ENCODE measurements at places on chromosomes 2 and 18. TPM values are rescaled to one million over a fixed set of nuclear protein-coding genes. Genes with fewer than 3 reads are reported as not detected.

Gene SAG
- 0.21 TPM for total RNA-seq

Gene SLC16A14
- 3.8 TPM for total RNA-seq

Gene FOXI3
- total RNA-seq = not detected

Gene FECH
- 168 TPM for total RNA-seq

Gene EFHD1
- 6.9 TPM for total RNA-seq

Gene ZBTB7C
- 47.6 TPM for total RNA-seq

DNA sequence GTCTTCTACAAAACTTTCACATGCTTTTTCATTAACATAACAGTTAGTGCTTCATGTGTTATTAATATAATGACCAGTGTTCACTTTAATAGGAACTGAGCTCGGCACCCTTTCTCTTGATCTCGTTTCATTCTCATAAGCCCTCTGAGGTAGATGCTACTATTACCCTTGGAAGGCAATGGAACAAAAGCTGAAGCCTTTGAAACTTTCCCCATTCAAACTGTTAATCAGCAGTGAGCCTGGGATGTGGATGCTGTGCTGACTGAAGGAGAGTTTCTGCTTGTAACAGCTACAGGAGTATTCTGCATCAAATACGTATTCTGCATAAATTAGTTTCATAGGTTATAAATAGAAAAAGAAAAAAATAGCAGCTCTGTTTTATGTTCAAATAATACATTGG lies 904.0 kb upstream of the CDH2 start:
- no peak for DNase-seq

DNA sequence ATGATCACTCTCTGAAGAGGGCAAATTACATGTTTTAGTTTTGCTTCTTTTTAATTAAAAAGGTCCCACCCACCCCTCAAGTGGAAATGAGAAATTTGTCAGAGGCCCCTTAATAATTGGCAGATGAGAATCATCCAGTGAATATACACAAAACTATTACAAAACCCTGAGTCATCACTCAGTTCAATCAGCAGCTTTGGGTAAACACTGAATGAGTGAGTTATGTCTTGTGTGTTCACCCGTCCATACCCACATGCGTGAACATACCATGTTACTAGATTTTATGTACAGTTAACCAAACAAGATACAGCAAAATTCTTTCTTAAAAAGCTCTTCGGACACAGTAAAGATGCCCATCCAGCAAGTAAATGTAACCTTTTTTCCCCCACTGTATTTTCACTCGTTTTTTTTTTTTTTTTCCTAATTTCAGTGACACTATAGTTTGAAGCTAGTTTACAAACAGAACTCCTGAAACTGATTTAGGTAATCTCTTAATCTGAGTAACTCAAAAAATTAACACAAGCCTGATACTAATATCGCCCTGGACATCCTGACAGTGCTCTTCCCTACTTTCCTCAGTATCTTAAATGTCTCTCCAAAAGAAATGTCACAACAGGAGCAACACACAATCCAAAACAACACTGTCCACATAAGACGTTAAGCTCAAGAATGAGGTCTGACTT lies 1.4 kb downstream of the PSME4 start:
- DNase-seq = no peak

DNA sequence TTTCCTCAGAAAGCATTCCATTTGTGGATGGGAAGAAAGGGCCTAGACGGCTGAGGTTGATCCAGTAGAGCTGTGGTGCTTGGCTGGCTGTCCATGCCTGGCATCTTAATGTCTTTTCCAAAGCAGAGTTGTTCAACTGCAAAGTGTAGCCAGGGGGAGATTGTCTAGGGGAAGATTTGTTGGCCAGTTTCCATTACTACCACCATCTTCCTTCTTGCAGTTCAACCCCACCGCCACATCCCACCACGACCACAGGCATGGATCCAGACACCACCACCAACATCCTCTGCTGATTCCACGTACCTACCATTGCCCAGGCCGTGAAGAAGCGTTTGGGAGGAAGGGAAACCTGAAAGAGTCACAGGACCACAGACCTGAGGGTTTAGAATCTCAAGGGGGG lies 50.7 kb upstream of the HAAO start:
- no peak for DNase-seq

GRCh38 chr18:44758861-44759631 lies 78.4 kb downstream of the SETBP1 start:
- DNase-seq = no peak

- no peak for DNase-seq
Measured at GRCh38 chr18:40075616-40076015, 1879.4 kb upstream of the PIK3C3 start.

GRCh38 chr2:147843391-147843863 lies 1.4 kb upstream of the ACVR2A start:
- DNase-seq = no peak

GRCh38 chr2:215080545-215080944 lies 57.9 kb downstream of the ABCA12 start:
- DNase-seq = no peak

GRCh38 chr2:191263050-191263449 lies 17.8 kb downstream of the MYO1B start:
- DNase-seq = no peak

- DNase-seq = no peak
Measured at GRCh38 chr2:86194751-86195054, 559 bp downstream of the IMMT start.

DNA sequence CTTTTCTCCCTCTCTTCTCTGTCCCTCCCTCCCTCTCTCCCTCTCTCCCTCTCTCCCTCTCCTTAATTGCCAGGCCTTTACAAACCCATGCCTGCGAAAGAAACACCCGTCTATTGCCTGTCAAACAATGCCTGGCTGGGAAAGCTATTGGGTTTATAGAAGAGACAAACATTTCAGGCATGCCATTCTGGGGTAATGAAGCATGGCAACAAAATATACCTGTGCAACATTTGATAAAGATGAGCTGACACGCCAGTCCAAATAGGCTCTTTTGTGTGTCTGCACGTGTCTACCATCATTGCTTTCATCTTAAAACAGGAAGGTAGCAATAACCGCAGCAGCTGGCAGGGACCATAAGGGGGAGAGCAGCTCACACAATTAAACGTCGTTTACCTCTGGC lies 282.1 kb downstream of the ZNF516 start:
- no peak for DNase-seq
